ENCODE measurements at places on chromosomes 12 and 14. TPM values are rescaled to one million over a fixed set of nuclear protein-coding genes. Genes with fewer than 3 reads are reported as not detected.

DNA sequence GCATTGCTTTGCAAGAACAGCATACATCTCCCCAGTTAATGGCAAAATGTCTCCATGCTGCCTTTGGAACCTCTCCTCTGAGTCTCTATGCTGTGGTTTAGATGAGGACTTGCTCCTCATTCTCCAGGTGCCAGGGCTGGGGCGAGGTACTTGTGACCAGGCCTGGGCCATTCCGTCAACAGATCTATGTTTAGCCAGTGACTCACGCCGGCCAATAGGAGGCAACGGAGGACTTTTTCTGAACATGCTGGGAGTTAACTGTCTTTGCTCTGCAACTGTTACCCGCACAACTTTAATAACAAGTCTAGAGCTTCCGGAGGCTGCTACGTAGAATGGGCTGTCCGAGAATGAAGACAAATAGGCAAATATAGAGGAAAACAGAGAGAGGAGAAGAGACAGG lies 214.2 kb downstream of the GLT1D1 start:
- no peak for DNase-seq

The LAG3 gene
- total RNA-seq: 1.4 TPM

The SAMD15 gene
- total RNA-seq: 3.5 TPM

GRCh38 chr12:46699986-46700385 lies 125.8 kb downstream of the SLC38A4 start:
- DNase-seq: no peak

The KRT86 gene
- total RNA-seq: 1.1 TPM

GRCh38 chr12:75685617-75686225 lies 174.3 kb upstream of the KRR1 start:
- DNase-seq: no peak

The SYNE2 gene
- total RNA-seq: 85.7 TPM

DNA sequence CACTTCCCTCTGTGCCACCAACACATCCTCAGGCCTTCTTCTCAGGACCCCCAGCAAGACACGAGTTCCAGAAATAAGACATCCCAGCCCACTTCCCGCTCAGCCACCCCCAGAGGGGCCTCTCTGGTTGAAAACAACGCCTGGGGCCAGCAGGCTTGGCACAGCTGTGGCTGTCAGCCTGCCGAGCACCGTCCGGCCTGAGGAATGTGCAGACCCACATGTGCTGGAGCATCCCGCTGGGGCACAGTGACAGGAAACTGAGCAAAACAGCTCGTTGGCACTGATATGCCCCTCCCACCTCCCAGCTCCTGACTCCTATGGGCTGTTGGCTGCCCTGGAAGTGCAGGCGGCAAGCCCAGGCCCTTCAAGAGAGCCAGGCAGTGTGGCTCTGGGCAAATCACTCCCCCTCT lies 1.4 kb downstream of the SYNE3 start:
- DNase-seq: no peak

- no peak for DNase-seq
Measured at GRCh38 chr14:105074601-105075053, 9.4 kb upstream of the GPR132 start.

The EPYC gene
- total RNA-seq: not detected

DNA sequence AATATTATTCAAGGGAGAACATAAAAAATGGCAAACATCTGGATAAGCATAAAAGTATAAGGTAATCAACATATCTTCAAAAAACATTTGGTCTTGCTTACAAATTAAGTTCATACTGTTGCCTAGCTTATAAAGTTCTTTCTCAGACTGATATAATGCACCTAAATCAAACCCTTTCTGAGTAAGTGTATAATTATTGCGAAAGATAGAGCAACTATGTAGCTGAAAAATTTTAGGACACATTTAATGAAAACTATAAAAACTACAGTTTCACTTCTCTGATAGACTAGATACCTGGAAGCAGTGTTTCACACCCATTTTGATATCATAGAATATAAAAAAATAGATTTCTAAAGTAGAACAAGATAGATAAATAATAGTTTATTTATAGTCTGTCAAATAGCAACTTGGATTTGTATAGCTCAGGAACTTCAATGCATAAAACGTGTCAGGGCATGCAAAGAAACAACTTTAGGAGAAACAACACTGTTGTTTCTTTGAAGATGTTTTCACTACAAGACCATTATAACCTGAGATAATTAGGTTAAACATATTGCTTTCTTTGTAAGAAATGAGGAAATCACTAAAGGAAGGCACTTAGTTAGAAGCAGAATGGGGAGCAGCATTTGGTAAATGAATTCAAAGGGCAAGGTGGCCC lies 7.6 kb downstream of the CLECL1 start:
- no peak for DNase-seq

- DNase-seq: no peak
Measured at GRCh38 chr12:31019561-31019960, 54.1 kb upstream of the DDX11 start.

The TRMT61A gene
- 13.5 TPM for total RNA-seq

- DNase-seq: no peak
Measured at GRCh38 chr12:62522984-62523383, 56.4 kb downstream of the MON2 start.

GRCh38 chr12:106594447-106594846 lies 11.6 kb downstream of the RFX4 start:
- no peak for DNase-seq

- DNase-seq: no peak
Measured at GRCh38 chr14:68173227-68173972, 353.8 kb downstream of the RAD51B start.

DNA sequence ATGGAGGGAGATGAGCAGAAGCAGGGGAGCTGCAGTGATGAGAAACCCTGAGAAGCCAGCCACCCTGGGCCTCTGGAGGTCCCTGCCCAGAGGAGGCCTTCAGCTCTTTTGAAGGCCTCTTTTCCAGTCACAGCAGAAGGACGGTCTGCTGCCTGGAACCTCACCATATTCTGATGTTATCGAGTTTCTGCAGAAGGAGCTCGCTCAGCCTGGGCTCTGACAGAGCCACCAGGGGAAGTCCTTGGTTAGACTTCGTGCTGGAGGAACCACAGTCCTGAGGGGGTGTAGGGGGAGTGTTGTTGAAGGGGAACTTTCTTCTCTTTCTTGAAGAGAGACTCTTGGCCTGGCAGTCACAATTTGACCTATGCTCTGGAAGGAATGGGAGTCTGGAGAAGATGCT lies 25.1 kb upstream of the BATF start:
- DNase-seq: no peak

Data from mucosa of gallbladder (tissue), 1 donor.